ENCODE measurements at places on chromosomes 7 and 10.

DNA sequence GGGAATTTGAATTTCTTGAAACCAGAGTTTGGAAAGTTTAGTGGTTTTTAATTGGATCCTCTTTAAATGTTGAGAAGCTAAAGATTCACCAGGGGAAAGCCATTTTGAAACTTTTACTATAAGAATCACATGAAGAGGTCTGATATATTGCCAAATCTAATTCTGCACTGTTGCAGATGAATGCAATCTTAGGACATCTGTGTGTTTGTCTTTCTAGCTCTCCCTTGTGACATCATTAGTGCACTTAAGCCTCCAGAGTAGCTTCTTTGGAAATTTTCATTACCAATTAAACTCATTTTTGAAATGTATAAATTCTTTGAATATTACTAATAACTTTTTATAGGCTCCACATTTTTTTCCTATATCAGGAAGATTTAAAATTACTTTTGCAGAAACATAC lies 160.2 kb downstream of the BICC1 start:
- DNase-seq: no peak

DNA sequence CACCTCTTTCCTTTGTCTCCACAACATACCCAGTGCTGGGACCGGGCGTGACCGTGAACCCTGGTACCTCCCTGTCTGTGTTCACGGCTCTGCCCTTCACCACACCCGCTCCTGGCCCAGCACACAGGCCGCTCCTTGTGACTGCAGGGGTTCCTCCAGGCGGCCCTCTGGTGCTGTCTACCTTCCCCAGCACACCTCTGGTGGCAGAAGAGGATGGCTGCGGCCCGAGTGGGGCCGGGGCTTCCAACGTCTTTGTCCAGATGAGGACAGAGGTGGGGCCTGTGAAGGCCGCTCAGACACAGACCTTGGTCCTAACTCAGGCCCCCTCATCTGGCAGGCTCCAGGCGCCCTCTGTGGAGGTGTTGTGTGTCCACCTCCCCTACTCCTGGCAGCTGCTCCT lies 55.4 kb upstream of the SGMS1 start:
- DNase-seq: no peak

GRCh38 chr10:33547976-33548375 lies 213.5 kb upstream of the NRP1 start:
- no peak for DNase-seq

DNA sequence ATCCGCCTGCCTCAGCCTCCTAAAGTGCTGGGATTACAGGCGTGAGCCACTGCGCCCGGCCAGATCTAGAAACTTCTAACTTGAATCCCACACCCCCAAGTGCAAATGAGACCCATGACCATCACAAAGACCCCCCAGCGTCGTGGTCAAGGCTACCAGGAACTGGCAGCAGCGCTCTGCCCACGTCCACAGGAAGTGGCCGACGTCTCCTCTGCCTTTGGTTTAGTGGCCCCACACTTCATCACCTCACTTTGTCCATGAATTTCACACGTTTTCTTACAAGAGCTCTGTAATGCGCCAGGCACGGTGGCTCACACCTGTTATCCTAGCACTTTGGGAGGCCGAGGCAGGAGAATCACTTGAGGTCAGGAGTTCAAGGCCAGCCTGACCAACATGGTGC lies 53.5 kb upstream of the TNRC18 start:
- no peak for DNase-seq

DNA sequence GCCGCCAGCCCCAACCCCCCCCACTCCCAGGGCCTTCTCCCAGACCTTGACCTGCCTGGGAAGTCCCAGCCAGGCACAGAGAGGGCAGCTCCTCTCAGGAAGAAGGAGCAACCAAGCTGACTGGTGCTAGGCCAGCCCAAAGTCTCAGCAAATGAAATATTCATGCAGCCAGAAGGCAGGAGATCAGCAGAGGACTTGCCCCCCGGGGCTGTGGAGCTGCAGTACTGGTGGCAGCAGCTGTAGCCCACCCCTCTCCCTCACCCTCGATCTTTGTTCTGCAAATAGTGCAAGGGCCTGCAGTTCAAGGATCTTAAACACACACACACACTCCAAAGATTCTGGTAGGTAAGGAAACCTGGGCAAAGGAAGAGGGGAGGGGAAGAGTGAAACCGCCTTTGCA lies 3.5 kb upstream of the SRRM3 start:
- no peak for DNase-seq

DNA sequence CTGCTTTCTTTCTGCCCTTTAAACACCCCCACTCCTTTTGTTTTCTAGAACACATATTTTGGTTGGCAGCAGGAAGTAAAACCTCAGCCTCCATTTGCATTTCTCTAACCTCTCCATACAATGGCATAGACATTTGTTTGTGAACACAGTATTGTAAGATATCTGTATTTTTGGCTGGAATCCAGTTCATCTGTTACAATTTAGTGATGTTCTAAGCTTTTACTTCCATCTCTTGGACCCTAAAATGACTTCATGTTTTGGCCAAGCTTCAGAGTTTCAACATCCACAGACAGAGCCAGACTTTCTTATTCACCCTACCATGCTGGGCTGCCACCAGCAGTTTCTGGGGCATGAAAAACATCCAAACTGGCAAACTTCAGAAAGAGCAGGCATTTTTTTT lies 21.1 kb upstream of the AUTS2 start:
- no peak for DNase-seq

GRCh38 chr7:71710442-71710841 lies 578.5 kb downstream of the GALNT17 start:
- no peak for DNase-seq

GRCh38 chr7:14734839-14735321 lies 167.7 kb downstream of the DGKB start:
- DNase-seq: no peak

GRCh38 chr10:16520900-16521299 lies 779 bp downstream of the C1QL3 start:
- no peak for DNase-seq

DNA sequence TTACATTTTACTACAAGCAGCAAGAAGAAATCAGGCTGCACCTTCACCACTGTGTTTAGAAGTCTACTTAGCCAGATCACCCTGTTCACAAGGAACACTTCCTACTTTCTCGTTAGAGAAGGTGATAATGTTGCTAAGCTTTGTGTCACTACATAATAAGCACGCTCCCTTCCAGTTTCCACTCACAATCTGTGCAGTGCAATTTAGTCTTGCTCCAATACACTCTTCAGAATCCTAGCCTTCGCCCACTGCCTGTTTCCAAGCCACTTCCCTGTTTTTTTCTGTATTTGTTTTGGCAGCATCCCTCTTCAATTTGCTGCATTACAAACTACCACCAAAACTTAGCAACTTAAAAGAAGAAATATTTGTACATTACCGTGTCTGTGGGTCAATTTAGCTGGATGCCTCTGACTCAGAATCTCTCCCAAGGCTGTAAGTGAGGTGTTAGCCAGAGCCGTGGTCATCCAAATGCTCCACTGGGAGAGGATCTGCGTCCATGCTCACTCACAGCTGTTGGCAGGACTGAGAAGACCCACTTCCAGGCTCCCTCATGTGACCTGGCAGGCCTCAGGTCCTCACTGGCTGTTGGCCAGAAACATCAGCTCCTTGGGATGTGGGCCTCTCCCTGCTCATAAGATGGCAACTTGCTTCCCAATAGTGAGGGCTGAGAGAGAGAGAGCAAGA lies 110.4 kb downstream of the PON1 start:
- no peak for DNase-seq

- no peak for DNase-seq
Measured at GRCh38 chr10:106960812-106961211, 203.7 kb downstream of the SORCS1 start.

GRCh38 chr10:110494532-110494931 lies 3.2 kb upstream of the DUSP5 start:
- no peak for DNase-seq

DNA sequence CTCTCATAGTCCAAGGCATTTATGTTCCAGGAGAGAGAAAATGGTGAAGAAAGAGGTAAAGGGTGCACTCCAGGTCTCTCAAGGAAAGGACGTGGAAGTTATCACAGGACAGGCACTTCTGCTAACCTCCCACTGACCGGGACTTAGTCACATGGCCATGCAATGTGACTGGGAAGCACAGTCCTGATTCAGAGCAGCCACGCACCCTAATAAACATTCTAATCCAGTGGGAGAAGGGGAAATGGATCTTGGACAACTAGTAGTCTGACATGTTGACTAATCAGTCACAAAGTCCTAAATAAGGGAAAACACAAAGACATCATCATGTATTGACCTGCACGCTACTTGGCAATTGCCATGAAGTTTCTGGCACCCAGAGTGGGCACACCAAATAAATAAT lies 417.5 kb upstream of the ZMIZ1 start:
- no peak for DNase-seq

- DNase-seq: no peak
Measured at GRCh38 chr10:4390219-4390618, 435.8 kb upstream of the AKR1E2 start.

- DNase-seq: peak; percentile 52
Measured at GRCh38 chr10:43409385-43410109, 561 bp upstream of the HNRNPF start.

- no peak for DNase-seq
Measured at GRCh38 chr10:29647478-29647877, 12.7 kb upstream of the SVIL start.

- DNase-seq: no peak
Measured at GRCh38 chr10:128014236-128014635, 107.3 kb downstream of the PTPRE start.

DNA sequence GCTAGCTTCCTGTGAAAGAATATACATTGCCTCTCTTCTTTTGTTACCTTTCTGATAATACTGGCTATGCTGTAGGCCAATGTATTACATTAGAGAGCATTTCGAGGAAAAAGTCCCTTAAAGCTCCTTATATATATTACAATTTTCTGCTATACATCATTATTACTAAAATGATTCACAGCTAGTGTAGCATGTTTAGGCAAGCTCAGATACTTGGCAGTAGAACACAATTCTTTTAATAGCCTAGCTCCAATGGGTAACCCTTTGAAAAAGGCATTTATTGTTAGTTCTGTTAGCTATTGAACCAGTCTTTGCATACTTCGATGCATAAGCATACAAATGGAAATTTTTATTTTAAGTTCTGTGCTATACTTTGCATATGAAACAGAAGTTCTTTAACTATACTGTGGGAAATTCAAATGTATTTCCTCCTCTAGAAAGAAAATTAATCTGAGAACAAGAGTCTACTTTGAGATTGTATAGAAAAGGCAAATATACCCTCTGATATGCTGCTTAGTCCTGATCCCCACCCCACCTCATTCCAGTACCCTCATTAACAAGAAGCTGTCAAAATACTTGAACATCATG lies 55.6 kb upstream of the SKAP2 start:
- DNase-seq: no peak

DNA sequence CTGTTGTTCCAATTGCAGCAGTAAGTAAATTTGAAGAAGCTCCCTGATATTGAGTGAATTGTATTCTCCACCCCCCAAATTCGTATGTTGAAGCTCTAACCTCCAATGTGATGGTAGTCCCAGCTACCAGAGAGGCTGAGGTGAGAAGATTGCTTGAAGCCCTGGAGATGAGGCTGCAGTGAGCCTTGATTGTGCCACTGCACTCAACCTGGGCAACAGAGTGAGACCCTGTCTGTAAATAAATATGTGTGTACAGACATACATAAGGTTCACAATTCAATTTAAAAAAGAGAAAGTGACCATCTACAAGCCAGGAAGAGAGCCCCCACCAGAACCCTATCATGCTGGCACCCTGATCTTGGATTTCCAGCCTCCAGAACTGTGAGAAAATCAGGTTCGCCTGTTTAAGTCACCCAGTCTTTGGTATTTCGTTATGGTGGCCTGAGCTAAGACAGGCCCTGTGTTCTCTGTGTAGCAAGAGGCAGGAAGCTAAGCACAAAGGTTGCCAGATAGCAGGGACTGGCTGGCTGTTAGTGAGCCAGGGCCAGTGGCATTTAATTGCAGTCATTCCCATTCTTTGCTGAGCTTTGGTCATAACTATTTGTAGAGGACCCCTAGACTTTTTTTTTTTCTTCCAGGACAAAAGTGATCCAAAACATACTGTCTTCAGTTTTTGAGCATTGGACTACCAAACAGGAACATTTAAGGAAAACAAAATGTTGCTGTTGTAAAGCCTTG lies 45.6 kb downstream of the AUTS2 start:
- DNase-seq: no peak

- no peak for DNase-seq
Measured at GRCh38 chr10:50857579-50857978, 27.8 kb downstream of the A1CF start.

- no peak for DNase-seq
Measured at GRCh38 chr7:78007231-78007630, 208.7 kb downstream of the PHTF2 start.

GRCh38 chr10:86295351-86295750 lies 71.2 kb downstream of the GRID1 start:
- DNase-seq: no peak

DNA sequence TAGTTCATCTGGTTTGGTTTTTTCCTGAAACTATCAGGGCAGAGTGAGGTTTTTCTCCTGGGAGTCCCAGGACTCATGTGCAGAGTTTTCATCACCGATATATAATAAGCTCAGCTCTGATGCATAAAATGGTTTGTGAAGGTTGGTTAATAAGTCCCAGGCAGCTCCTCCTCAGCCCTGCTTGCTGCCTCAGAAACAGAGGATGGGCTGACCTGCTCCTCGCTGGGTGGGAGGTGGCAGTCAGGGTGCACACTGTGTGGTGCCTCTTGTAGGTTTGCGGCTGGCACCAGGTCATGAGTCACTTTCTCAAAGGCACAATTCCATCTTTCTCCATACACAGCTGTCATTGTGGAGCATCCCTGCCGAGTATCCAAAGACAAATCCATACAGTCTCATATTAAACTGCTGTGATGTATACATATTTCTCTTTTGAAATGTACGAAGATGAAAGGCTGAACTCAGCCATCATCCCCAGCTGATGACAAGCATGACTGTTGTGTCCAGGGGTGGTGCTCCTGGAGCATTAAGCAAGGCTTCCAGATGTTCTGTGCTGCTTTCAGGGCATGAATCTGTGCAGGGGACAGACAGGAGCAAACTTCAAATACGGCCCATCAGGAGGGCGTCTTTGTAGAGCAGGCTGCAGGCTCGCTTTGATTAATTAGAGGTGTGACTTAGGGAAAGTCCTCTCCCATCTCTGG lies 125.7 kb upstream of the NPS start:
- no peak for DNase-seq

- no peak for DNase-seq
Measured at GRCh38 chr10:76721891-76722505, 915.6 kb downstream of the KCNMA1 start.

DNA sequence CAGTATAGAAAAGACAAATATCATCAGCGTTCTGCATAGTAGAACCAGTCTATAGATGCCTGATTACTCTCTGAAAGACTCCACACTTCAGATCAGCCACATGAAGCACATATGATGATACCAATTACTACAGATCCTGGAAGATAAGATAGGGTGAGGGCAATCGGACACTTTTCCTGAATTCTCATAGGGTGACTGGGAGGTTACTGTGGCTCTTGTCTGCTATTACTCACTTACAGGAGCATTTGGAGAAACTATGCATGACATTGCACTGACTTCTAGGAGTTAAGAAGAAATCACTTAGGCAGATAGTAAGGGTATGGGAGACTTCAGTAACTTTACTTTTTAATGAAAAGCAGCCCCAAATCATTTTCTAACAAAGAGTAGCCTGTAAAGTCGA lies 1140.9 kb downstream of the XPNPEP1 start:
- no peak for DNase-seq
